Stimulated activated CD4-positive, alpha-beta T cell treated with anti-CD3 and anti-CD28 coated beads, Interleukin-4, amount 100 ng/mL, for 48 hours (primary cell): ENCODE measurements at places on chromosomes 4 and X.

GRCh38 chr4:94806376-94806775 is 48.6 kb downstream of the BMPR1B start:
- no peak for DNase-seq

DNA sequence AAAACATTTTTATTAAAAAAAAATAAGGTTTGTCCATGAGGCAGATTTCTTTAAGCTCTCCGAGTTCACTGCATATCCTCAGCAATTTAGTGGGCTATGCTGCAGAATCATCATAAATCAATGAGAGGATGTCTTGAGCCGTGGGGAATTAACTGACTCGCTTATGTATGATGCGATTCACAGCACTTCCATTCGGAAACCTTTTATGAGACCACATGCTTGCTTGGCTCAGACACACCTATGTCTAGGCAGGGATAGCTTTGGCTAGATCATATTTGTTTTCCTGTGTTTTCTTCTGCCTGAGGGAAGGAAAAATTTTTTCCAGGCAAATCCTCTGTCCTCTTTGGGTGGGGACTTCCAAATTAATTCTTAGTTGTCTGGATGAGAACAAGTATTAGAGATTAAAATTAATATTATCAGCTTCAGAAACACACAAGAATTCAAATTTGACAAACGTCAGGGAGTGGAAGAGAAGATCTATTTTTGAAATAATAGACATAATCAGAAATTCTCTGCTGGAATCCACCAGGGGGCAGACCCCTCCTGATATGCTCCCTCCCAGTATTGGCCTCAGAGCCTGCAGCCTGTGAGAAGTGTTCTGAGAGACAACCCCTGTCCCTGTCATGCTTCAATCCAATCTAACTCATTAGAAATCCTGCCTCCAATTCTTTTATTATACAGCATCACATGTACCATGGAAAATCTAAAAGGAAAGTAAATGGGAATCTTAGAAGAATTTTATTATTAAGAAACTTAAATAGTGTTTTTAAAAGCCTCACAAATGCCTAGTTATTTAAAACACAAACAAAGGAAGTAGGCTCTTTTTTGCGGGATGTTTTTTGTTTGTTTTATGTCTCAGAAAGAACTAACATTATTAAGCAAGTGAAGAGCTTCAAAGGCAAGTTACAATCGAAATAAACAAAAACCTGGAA is 345.1 kb upstream of the TACR3 start:
- DNase-seq: no peak

- no peak for DNase-seq
Measured at GRCh38 chr4:23365871-23366556, 523.8 kb downstream of the PPARGC1A start.

DNA sequence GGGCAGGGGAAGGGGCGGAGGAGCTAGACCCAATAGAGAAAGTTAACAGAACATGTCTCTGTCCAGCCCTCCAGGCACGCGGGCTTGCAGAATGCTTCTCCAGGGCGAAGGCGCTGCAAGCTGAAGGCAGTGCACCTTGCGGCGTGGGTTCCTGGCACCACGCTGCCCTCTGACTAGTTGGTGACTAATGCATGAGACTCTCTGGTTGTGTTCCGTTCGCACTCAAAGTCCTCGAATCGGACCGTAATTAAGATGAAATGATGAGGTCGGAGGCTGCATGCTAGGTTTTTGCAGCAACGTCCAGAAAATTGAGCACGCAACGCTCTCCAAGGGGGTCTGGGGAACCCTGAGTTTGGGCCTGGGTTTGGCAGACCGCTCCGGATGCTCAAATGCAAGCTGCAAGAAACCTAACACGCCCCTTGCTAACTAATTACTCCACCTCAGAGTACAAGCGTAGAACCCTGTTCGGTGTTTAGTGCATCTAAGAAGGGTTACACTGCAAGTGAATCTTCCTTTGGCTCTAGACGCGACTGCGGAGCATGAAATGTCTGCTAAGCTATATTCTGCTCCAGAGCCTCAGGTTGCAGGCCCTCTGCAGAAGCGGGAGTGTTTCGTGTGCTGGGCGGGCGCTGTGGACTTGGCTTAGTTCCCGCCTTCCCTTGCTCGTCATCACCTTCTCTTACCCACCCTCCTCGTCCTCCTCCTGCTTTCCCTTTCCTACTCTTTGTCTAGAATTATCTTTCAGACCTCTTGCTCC is 57.1 kb upstream of the NKAP start:
- no peak for DNase-seq

GRCh38 chr4:67054896-67055295 is 490.4 kb downstream of the CENPC start:
- DNase-seq: no peak

GRCh38 chr4:14961292-14961691 is 41.0 kb upstream of the CPEB2 start:
- no peak for DNase-seq

GRCh38 chr4:105714932-105715331 is 6.3 kb downstream of the GSTCD start:
- DNase-seq: no peak

DNA sequence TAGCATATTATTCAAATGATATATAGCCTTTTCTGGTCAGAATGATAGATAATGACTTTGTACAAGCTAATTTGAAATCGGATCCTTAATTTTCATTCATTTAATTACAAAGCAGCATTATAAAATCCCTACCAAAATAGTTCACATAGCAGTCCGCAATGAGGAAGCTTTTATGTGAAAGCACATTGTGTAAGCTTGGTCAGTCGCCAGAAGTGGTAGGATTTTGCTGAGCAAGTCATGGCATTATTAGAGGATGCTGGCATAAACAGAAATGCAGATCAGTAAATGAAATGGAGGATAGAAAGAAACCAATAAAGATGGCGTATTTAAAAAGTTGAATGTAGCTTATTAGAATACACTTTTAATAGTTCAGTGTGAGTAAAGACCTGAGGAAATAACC is 93.2 kb upstream of the DIAPH2 start:
- no peak for DNase-seq

DNA sequence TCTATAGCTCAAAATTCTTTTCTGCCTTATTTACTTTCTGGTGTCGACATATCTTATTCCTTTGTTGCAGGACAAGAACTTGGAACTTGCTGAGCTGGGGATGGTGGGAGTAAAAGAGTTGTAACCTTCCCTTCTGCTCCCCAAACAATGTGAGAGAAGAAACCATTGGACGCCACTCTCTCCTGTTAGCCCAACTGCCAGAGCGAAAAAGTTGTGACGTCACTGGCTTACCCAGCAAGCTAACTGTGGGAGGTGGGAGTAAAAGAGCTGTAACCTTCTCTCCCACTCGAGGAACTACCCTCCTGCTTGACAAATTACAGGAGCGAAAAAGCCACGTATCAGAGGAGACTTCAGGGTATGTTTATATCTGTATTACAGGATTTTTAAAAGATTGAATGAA is 90.0 kb upstream of the PCDH10 start:
- no peak for DNase-seq

- no peak for DNase-seq
Measured at GRCh38 chr4:76758996-76759395, 138.9 kb downstream of the SOWAHB start.

DNA sequence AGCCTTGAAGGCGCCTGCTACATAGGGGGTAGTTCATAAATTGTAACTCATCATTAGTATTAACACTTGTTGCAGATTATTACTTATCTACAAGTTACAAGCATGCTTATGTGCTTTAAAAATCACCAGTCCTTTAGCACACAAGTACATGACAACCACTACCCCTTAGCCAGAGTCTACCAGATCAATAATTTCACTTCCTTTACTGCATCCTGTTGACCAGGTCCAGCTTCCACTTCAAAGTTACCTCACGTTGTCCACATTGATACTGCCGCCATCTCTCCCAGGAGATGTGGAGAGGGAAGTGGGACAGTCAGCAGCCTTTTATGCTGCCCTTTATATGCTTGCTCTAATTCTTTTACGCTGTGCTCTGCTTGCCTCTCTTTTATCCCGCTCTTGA is 231.3 kb upstream of the CXXC4 start:
- DNase-seq: no peak

- no peak for DNase-seq
Measured at GRCh38 chrX:81229229-81229628, 27.3 kb downstream of the SH3BGRL start.

DNA sequence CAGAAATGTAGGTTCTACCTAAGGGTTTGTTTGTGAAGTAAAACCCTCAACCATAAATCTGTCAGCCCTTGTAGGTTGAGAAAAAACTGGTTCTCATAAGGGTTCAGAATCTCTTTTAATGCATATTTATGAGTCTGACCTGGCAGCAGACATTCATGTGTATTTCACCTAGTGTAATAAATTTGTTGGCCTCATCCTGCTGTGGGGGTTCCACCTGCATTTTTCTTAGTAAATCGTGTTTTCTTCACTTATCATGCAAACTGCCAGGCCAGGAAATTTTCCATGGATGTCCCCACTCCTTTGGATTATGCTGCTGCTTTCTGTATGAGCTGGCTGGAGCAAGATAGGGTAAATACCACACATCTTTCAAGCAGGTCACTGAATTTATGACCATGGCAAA is 42.4 kb downstream of the KLHL13 start:
- no peak for DNase-seq
